Eye (tissue), 1 donor: ENCODE measurements at places on chromosomes 6 and 20.

DNA sequence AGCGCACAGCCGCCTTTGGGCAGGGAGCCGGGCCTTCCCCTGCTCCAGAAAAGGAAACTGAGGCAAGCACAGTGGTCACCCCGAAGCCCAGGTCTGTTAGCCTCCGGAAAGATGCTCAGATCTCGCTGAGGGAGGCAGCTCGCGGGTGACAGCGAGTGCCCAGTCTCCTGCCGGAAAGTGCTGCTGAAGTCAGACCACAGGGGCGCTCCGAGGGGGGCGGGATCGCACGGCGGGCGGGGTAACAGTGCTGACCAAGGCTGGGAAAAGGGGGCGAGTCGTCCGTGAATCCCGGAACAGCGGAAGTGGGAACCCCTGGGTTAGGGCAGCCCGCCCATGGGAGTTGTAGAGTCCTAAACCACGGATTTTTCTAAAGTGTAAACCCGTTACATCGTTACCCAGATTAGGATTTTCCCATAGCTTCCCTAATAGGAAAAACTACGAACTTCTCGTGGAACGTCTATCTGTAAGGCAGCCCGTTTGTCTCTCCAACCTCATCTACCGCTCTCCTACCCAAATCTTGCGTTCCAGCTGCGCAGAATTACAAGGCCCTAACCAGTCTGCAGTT, 504 bp downstream of the VPS16 start:
- peak; percentile 56 for DNase-seq

DNA sequence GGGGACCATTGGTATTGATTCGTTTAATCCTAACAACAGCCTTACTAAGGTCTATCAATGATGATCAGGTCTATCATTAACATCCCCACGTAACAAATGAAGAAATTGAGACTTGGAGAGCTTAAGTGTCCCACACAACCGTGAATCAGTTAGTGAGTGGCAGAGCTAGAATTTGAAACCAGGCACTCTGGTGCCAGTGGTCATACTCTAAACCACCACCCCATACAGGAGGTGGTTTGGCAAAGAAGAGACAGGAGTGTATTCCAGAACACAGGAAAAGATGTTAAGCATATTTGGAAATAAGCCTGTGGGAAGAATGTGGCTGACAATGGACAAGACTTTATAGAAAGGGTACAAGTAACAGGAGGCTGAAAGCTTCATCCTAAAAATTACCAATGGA, 35.7 kb upstream of the MARCKS start:
- DNase-seq: no peak

DNA sequence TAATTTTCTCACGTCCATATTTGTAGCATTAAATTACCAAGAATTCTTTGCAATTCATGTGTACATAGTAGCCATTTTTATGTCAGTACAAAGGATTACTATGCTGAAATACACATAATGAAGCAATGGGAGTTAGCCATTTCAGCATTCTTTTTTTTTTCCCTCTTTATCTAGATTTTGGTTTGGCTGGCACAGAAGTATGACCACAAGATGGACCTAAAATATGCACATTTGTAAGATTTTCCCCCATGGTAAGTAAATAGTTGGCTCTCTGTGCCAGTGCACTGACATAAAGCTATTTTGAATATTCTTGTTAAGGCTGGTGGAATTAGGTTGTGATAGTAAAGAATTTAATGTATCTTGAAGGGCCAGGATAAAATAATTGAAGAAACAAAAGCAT, 486.1 kb upstream of the BTBD3 start:
- no peak for DNase-seq

DNA sequence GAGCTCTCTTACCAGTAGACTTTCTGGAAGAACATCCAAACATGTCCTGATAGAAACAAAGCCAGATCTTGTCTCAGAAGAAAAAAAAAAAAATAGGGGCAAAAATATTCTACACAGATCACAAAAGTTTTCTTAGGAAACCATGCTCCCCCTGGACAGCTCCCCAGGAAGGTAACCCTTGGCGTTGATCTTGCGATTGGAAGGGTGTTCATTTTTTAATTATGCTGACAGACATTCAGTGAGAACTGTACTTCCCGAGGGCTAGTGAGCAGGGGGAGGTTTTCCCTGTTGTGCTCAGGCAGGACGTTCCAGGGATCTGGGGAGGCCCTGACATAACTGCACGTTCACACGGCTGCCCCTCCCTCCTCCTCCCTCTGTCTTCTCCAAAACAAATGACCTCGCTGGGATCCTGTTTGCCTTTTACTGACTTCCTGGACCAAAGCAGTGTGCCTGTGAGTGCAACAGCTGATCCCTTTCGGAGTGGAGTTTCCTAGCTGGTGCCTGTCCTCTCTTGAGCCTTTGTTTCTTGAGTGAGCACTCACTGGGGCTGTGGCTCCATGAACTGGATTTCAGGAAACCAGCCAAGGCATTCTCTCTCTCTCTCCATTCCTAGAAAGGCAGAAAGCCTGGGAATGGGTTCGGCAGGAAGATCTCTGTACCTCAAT, 46.7 kb downstream of the MARCKS start:
- DNase-seq: peak; percentile 73

DNA sequence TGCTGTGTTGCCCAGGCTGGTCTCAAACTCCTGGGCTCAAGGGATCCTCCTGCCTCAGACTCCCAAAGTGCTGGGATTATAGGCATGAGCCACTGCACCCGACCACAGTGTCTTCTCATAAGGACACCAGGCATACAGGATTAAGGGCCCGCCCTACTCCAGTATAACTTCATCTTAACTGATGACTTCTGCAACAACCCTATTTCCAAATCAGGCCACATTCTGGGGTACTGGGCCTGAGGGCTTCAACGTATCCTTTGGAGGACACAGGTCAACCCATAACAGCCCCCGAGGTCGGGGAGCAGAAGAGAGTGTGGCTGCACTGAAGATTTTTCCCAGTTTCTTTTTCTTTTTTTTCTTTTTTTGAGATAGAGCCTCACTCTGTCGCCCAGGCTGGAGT, 39.7 kb downstream of the SUN5 start:
- DNase-seq: no peak

- no peak for DNase-seq
Observed at GRCh38 chr6:139713424-139713823, 339.0 kb upstream of the CITED2 start.

GRCh38 chr6:108074057-108074358, 533 bp downstream of the OSTM1 start:
- no peak for DNase-seq

GRCh38 chr20:54618412-54618811, 143.0 kb downstream of the DOK5 start:
- DNase-seq: no peak

- no peak for DNase-seq
Observed at GRCh38 chr6:54074578-54075195, 36.6 kb upstream of the MLIP start.

DNA sequence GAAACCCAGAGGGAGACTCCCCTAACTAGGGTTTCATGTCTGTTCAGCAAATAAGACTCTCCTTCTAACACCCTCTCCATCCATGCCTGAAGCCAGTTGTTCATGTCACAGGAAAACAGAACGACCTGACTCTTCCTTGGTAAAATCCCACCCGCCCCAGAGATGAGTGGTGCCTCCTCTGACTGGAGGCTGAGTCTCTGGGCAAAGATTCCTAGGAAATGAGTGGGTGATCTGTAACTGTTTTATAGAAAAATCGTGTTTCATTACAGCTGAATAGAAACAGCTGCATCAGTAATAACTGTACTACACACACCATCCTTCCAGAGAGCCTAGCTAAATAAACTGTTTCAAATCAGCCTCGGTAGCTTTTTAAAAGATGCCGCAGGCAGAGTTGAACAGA, 37.4 kb upstream of the MRPS10 start:
- no peak for DNase-seq

- no peak for DNase-seq
Observed at GRCh38 chr20:16712511-16712947, 17.3 kb upstream of the SNRPB2 start.

- no peak for DNase-seq
Observed at GRCh38 chr20:4122926-4123325, 107.6 kb upstream of the RNF24 start.

GRCh38 chr6:126341126-126341525, 1.2 kb downstream of the CENPW start:
- DNase-seq: no peak

GRCh38 chr6:23659125-23659524, 466.9 kb upstream of the NRSN1 start:
- DNase-seq: peak; percentile 87

DNA sequence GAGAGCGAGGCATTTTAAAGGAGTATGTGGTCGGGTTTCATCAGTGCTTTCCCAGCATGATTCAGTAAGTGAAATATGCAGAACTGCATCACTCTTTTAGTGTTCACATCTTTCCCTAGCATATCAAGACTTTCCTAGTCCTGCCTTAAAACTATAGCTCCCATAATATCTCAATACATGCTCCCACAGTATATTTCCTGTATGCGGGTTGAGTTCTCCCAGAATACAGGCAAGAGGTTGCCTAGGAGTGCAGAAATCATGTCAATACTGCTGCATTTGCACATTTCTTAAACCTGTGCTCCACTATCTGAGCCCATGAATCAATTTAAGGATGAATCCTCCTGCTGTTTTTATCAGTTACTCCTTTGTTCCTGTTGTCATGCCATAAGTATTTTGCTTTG, 386.6 kb upstream of the SLC35B3 start:
- no peak for DNase-seq
